NCI-H524 (cell line): ENCODE measurements at places on chromosomes 13 and 19.

GRCh38 chr19:4456476-4456842 lies 1.1 kb downstream of the UBXN6 start:
- peak; percentile 99 for DNase-seq

GRCh38 chr19:3115916-3116602 lies 19.8 kb upstream of the GNA15 start:
- no peak for DNase-seq

GRCh38 chr13:23074075-23074828 lies 106.5 kb upstream of the SGCG start:
- DNase-seq: no peak

- DNase-seq: no peak
Measured at GRCh38 chr19:34269968-34270621, 15.7 kb downstream of the GARRE1 start.

GRCh38 chr19:28500296-28500695 lies 712.7 kb downstream of the UQCRFS1 start:
- no peak for DNase-seq

GRCh38 chr19:5287066-5287465 lies 53.5 kb downstream of the PTPRS start:
- no peak for DNase-seq

- no peak for DNase-seq
Measured at GRCh38 chr13:23848646-23849141, 40.5 kb downstream of the MIPEP start.

- no peak for DNase-seq
Measured at GRCh38 chr13:95234242-95234641, 67.0 kb downstream of the ABCC4 start.

DNA sequence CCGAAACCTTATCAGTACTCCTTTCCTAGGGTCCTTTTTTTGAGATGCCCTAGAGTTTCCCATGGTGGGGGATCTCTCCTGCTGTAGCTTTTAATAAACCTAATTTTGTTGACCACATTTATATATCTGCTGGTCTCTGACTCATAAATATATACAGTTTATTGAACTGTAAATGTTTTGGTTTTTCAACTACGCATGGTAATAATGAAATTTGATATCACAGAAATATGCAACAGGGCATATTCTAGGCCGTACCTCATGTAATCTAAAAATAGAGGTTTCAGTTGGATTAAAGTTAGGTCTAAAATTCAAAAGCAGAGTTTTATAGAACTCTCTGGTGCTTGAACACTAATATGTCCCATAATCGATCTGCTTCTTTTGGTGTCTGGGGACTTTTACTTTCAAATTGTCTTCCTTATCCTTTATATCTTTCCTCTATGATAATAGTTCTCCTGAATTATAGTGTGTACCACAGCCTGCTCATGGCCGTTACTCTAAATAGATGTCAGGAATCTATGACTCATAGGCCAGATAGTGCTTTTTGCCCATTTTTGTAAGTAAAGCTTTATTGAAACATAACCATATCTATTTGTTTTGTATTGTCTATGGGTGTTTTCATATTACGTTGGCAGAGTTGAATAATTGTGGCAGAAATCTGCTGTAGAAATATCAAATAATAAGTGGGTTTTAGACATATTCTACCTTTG lies 324.8 kb upstream of the PCDH9 start:
- no peak for DNase-seq

DNA sequence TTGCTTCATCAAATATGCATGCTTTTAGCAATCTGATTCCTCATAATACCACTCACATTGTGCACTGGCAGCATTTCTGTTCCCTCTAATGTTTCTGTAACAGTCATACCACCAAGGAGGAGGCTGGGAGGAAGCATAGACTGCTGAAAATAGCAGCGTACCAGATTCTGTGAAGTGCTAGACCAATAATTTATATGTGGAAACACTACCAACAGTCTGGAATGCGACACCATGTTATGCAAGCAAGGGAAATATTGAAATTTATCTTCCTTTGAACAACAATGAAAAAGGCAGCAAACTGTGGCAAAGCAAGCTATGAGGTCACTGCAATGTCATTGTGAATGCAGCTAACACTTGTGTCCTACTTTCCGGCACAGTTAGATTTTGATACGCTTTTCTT lies 1388.0 kb downstream of the EFNB2 start:
- DNase-seq: no peak

- DNase-seq: no peak
Measured at GRCh38 chr13:103283451-103283820, 217.2 kb upstream of the SLC10A2 start.

DNA sequence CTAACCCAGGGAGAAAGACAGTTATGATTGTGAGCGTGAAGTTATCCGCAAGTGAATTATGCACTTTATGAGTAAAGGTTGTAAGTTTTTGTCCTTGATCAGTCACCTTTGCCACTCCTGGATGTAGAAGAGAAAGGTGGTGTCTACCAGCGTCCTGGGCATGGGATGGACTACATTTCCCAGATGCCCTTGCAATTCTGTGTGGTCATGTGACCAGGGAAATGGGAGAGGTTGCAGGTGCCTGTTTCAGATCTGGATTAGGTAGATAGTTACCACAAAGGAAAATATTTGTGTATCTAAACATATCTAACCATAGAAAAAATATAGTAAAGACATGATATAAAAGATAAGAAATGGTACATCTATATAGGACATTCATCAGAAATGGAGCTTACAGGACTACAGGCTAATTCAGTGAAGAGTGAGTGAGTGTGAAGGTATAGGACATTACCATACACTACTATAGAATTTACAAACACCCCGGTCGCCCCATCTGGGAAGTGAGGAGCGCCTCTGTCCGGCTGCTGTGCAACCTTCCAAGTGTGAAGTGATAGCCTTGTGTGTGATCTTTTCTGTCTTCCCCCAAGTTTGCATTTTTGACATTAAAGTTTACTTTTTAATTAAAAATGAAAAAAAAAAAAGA lies 51.6 kb upstream of the CACNA1A start:
- peak; percentile 23 for DNase-seq

DNA sequence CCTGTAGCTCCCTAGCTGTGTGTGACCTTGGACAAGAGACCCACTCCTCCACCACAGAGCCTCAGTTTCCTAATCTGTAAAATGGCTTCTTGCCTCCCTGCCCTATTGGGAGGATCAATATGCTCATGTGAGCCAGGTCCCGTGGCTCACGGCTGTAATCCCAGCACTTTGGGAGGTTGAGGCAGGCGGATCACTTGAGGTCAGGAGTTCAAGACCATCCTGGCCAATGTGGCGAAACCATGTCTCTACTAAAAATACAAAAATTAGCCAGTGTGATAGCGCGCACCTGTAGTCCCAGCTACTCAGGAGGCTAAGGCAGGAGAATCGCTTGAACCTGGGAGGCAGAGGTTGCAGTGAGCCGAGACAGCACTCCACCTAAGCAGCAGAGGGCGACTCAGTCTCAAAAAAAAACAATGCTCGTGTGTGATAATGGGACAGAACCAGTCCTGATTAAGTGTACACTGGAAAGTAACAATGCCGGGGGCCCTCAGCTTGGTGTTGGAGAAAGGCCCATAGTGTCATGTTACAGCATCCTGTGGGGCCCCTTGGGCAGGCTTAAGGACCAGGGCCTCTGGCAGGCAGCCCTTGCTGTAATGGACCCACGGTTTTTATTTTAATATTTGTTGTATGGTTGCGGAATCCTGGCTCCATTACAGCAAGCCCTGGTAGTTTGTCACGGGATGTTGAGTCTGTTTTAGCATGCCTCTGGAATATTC lies 6.8 kb downstream of the RPS11 start:
- peak; percentile 68 for DNase-seq

- no peak for DNase-seq
Measured at GRCh38 chr13:65605396-65605795, 1624.7 kb downstream of the PCDH9 start.

- DNase-seq: no peak
Measured at GRCh38 chr19:48053856-48054255, 10.0 kb upstream of the CABP5 start.

DNA sequence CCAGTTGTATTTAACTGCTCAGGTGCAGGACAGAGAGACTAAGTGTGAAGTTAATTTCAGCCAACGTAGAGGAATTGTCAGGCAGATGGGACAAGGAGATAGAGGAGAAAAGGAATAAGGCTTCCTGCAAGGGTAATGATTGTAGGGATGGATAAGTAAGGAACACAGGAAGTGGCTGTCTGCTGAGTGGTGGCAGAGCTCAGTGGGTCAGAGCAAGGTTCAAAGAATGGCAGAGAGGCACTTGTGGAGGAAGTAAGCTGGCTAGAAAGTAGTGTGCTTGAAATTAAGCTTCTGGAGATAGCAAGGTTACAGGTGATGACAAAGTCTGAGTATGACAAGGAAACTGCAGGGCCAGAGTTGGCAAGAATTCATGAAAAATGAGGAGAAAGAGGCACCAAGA lies 47.9 kb downstream of the USPL1 start:
- DNase-seq: no peak

GRCh38 chr19:5231857-5232678 lies 108.5 kb downstream of the PTPRS start:
- no peak for DNase-seq

GRCh38 chr13:44151474-44151873 lies 222.2 kb upstream of the SERP2 start:
- DNase-seq: no peak

DNA sequence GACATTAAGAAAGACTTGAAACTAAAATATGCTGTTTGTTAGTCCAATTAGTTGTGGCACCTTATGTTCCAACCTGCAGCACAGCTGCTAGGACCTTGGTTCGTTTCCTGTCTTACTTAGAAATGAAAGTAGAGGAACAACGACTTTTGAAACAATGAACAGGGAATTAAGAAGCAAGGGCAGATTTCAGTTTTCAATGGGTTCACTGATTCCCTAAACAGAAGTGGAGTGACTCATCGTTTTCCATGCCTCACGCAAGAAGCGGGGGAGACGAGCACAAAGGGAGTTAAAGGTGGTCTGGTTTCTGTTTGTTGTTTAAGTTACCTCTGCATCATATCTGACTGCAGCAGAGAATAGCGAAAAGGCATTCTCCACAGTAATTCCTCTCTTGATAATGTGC lies 44.8 kb downstream of the PHF11 start:
- DNase-seq: no peak

DNA sequence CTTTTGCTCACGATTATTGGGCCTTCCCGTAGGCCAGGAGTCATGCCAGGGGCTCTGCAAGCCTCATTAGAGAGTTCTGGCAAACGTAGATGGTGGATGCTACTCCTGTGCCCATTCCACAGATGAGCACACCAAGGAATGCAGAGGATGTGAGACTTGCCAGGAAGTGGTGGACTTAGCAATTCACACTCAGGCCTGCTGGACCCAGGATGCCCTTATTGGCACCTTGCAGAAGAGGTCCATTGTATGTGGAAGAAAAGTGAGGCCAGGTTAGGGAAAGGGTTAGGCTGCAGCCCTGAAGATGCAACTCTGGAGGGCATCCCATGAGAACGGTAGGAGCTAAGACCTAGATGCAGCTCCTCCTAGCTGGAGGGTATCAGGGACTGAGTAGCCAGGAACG lies 5.9 kb downstream of the UNC13A start:
- no peak for DNase-seq

GRCh38 chr19:42816894-42817293 lies 51.4 kb upstream of the PSG8 start:
- no peak for DNase-seq

- no peak for DNase-seq
Measured at GRCh38 chr19:50975766-50976165, 6.4 kb upstream of the KLK6 start.

- DNase-seq: no peak
Measured at GRCh38 chr19:30444686-30445232, 72.6 kb downstream of the ZNF536 start.

DNA sequence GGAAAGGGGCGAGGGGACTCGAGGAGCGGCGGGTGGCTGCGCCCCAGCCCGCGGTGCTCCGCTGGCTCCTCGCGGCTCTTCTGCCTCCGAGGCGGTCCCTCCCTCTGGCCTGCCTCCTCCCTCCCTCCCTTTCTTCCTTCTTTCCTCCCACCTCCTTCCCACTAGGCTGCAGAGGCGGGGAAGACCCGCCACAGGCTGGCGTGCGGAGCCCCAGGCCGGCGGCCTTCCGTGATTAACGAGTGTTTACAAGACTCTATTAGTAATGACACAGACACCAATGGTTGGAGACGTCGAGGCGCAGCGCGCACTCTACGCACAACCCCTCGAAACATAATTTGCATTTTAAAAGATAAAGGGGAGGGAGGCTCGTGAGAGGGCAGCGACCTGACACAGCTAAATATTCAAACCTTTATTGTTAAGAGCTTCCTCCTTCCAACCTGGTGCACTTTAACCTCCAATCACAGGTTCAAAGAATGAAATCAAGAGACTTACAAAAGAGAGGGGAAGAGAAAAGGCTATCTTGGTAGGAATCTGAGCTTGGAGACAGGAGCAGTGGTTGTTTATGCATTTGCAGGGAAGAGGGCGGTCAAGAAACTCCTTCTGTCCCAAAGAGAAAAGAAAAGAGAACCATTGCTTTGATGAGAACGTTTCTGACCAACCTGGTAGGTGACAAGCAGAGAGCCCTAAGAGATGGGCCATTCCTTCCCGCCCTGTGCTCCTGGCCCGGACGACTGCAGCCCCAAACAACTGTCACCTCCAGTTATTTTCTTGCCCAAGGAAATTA lies at the start of gene CDX2:
Gene CDX2 (minus strand): TSS at position 234 of the 784 bp plus-strand sequence. CDS start 309 bp downstream, outside the sequence.
- DNase-seq: no peak

GRCh38 chr19:5136073-5136855 lies 167.4 kb downstream of the KDM4B start:
- DNase-seq: no peak

DNA sequence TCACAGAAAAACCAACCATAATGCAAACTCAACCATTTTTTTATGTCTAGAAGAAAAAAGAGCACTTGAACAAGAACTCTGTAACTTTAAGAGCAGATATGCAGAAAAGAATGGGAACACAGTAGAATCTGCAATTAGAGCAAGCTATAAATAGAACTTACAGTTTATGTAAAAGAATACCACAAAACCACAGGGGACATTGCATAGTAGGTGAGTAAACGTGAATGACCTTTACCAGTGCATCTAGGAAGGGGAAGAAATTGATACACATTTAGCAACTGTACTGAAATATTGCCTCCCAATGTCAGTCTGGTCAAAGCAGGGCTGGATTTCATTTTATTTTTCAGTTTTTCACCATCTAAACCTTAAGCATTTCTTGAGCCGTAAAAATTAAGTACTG lies 242.2 kb upstream of the EDNRB start:
- no peak for DNase-seq

DNA sequence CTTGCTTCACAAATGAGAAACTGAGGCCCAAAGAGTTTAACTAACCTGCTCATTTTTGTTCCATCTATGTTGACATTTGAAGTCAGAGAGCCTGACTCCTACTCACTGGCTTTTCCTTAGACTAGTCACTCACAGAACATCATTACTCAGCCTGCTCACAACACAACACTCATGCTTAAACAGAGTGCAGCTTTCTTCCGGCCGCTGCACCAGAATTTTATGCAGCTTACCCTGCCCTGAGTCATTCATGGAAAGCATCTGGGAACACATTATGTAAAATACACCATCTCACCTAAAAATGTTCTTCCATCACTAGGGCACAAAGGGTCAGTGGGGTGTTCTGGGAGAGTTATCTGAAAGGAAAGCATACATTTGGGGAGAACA lies 303.4 kb downstream of the SPRY2 start:
- no peak for DNase-seq
